ENCODE measurements at places on chromosomes 6 and 20.

DNA sequence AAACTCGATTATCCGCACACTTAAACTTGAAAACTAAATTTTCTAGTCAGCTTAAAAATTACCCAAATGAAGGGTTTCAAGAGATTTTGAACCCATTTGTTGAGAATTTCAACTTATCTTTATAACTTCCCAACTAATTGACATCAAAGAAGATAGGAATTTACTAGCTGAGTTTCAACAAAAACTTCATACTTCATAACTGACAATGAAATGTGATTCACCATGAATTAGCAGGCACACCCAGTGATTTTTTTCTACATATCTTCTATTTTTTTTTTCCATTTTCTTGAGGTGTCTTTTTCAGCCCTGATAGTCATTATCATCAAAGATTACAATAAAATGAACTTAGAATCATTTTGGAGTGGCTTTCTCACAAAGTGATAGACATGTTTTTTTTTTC is 26.7 kb downstream of the TNFAIP3 start:
- no peak for DNase-seq

- no peak for DNase-seq
These were observed 138.2 kb upstream of the SLC22A16 start for GRCh38 chr6:110614586-110614985.

GRCh38 chr6:133606852-133607251 is 282.1 kb upstream of the TCF21 start:
- DNase-seq, result peak; percentile 55

- DNase-seq, result no peak
These were observed 96.6 kb upstream of the FOXP4 start for GRCh38 chr6:41449399-41450245.

DNA sequence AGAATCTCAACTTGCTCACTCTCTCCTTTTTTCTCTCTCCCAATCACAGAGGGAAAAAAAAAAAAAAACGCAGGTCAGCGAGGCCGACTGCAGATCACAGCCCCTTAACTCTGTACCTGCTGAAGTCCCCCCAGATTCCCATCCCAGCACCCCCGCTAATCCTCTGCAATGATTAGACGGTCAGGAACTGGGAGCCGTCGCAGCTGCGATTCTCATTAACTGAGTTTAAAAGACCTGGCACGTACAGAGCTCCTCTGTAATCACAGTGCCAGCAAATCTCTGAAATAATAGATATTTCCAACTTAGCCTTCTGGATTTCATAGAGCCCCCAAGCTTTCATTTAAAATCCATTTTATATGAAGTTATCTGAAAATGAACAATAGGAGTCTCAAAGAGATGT is 84.4 kb downstream of the ANKRD60 start:
- DNase-seq, result no peak

DNA sequence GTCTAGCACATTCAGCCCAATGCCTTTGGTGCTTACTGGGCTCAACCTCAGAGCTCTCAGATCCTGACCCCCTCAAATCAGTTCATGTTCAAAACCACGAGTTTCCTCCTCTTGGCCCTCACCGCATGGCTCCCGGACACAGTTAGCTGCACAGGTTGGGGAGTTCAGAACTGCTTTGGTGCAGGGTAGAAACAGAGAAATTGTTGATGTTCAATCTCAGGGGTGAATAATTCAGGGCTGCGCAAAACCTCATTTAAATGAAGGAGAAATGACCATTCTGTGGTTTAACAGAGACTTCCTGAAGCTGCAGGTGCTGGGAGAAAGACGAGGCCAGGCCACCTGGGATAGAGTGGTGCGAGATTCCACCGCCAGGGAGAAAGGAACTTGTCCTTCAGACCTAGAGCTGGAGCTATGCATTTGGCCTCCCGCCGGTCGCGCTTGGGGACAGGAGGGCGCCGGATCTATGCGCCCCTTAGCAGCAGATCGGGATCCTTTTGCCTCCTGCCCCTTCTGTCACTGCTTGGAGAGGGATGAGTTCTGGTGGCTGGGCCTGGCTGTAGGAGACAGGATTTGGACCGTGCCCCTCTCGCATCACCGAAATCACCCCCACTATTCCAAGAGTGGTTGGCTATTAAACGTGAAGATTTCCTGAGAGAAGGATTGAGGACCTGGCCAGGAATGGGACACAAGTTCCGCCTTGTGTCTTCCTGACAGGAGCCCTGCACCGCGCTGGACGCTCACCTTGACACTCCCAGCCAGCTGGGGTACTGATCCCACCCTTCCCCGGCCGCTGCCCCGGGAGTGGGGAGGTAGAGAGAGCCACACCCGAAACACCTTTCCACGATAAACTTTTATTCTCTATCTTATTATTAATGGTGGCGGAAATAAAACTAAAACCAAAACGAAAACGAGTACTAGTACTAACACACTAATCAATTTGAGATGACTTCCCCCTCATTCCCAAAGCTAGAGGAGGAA is 767 bp upstream of the PAX1 start:
- no peak for DNase-seq

DNA sequence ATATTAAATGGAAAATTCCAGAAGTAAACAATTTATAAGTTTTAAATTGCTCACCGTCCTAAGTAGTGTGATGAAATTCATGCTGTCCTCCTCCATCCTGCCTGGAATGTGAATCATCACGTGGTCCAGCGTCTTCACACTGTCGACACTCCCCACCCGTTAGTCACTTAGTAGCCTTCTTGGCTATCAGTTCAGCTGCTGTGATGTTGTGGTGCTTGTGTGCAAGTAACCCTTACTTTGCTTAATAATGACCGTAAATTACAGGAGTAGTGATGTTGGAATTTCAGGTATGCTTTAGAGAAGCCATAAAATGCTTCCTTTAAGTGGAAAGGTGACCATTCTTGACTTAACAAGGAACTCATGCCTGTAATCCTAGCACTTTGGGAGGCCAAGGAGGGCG is 25.2 kb downstream of the RIOK1 start:
- no peak for DNase-seq

- no peak for DNase-seq
These were observed 135.3 kb upstream of the DEFB112 start for GRCh38 chr6:50185006-50185405.

GRCh38 chr6:89071036-89071435 is 9.5 kb upstream of the PNRC1 start:
- DNase-seq, result no peak

DNA sequence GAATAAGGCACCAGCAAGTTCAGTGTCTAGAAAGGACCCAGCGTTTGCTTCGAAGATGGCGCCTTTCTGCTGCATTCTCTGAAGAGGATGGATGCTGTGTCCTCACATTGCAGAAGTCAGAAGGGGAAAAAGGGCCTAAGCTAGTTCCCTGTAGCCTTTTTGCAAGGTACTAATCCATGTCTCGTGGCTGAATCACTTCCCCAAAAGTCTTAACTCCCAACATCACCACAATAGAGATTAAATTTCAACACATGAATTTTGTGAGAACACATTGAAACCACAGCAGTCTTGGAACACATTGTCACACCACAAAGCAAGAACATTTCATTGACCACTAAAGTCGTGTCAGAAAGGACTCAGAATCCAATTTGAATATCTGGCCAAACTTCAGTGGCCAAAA is 42.1 kb downstream of the KLHL31 start:
- DNase-seq, result no peak

DNA sequence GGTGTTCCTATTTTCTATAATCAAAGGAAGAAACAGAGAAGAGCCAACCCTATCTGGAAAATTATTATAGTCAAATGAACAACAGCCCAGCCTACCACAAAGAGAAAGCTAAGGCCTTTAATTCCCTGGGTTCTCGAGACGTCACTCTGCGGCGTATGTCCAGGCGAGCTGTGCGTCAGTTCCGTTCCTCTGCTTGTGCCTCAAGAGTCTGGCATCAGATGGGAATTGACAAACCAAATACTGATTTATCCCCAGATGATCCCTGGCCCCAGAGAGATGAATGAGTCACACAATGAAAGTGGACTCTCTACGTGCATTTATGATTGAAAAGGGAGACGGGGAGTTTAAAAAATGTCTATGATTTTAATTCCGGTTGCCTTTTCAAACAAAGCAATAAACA is 151.6 kb upstream of the PDE10A start:
- DNase-seq, result no peak

DNA sequence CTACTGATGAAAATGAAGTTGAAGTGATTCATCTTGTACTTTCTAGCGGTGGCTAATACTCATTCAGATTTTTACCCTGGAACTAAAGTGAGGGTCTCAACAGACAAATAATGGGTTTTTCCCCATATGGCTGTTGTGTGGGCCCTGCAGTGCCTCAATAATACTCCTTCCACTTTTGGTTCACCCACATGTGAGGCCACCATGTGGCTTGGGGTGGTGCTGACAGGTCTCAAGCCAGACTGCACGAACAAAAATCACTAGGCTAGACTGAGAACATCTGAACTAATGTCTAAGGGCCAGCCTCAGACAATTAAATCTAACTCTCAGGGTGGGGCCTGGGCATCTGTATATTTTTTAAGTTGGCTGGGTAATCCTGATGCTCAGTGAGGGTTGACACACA is 7.9 kb upstream of the COL12A1 start:
- no peak for DNase-seq
